ENCODE measurements at places on chromosomes 4 and X.

- DNase-seq = no peak
These were observed 241.1 kb upstream of the TET2 start for GRCh38 chr4:104905546-104905945.

- peak; percentile 35 for DNase-seq
These were observed 7.5 kb downstream of the SEPTIN6 start for GRCh38 chrX:119685225-119686066.

DNA sequence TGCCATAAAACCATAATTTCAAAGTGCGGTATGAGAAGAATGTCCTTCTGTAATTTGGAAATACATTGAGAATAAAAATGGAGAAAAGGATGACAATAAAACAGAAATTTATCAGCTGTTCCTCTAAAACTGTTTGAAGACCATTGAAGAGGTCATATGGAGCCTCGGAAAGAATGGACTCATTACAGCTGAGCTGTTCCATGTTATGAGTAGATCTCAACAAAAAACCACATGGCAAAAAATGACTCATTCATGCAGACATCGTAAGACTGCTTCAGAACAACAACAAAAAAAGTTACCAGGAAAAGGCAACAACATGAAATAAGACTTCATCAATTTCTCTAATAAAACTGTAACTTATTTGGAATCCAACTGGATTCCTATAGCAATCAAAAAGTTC, 39.7 kb downstream of the AKAP4 start:
- DNase-seq = no peak

GRCh38 chr4:133320576-133321170, 171.6 kb downstream of the PCDH10 start:
- DNase-seq = no peak

DNA sequence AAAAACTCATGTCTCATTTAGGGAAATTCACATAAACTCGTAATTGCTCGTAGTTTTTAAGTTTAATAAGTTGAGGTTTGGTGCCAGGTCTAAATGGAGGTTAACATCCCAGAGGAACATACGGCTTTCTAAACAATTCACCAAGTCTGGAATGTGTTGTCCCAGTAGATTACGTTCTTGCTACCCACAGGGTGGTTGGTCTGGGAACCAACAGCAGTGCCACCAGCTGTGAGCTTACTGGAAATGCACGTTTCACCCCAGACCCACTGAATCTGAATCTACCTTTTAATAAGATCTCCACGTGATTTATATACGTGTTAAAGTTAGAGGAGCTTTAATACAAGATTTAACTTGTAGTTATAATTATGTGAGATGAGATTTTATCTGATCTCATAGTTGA, 134.3 kb downstream of the BMPR1B start:
- DNase-seq = no peak

- DNase-seq = no peak
These were observed 480.0 kb downstream of the NLGN4X start for GRCh38 chrX:5748586-5749150.

GRCh38 chrX:153903991-153904957, at the start of gene AVPR2:
Gene AVPR2 (plus strand): TSS chrX:153904673. CDS start chrX:153905146, 473 bp downstream.
- DNase-seq = no peak

DNA sequence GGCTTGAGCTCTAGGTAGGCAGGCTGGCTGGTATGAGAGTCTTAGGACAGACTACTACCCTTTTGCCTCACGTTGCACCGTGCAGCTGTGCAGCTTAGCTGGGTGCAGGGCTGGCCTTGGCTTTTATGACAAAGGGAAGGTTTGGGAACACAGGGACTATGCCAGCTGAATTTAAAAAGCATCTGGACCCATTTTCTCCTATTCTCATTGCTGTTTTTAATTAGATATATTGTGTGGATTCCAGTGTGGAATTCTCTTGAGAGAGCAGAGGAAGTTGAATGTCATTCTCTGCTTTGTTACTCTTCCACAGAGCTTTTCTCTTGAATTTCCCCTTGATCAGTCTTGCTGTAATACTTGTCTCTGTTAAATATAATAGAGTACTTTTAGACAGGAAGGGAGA, 192.7 kb downstream of the ZNF330 start:
- DNase-seq = no peak

- no peak for DNase-seq
These were observed 15.0 kb downstream of the APELA start for GRCh38 chr4:164892018-164892417.

DNA sequence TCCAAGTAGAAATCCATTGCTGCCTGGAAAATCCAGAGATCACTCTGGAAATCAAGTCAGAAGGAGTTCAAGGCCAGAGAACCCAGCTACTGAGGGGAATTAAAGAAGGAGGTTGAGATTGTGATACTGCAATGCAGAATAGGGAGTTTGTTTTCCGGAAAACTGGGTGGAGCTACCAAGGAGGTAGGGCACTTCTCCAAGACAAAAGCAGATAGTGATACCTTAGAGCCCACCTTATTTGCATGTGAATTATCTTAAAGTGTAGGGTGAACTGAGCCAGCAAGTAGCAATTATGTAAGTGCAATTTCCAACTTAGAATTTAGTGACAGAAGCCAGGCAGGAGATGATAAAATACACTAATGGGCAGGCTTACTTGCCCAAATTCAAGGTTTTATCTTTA, 178.9 kb downstream of the MID1 start:
- DNase-seq = no peak

DNA sequence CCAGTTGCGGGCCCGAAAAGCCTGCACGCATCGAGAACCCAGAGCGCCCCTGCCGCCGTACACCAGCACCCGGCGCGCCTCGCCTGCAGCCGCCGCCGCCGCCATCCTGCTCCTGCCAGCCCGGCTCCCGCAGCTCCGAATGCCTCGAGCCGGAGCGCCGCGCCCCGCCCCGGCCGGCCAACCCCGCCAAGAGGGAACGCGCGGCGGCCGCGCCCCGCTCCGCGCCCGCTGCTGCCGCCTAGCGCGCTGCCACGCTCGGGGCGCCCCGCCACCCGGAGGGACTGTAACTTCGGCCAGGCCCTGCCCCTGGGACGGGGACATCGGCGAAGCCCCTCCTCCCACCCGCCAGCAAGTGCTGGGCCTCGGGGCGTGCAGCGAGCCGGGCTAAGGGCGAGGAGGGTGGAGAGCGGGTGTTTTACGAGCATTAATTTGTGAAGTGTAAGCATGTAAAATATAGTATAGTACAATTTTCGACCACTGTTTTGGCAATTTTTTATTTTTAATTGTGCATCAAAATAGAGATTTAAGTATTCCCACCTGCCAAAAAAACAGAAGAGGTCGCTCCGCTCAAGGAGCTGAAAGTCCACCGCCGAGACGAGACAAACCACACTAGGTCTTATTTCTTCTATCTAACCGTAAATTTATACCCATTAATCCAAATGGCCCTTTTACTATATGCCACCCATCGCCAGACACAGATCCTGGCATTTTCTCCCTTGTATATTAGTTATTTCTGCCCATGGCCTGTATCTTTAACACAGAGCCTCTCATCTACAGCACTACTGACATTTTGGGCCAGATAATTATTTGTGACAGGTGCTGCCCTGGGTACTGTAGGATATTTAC, at the start of gene QDPR:
TSS of gene QDPR (minus strand) at position 141 of the 846 bp plus-strand sequence. CDS start at position 105, 36 bp downstream.
- DNase-seq = peak; percentile 74

DNA sequence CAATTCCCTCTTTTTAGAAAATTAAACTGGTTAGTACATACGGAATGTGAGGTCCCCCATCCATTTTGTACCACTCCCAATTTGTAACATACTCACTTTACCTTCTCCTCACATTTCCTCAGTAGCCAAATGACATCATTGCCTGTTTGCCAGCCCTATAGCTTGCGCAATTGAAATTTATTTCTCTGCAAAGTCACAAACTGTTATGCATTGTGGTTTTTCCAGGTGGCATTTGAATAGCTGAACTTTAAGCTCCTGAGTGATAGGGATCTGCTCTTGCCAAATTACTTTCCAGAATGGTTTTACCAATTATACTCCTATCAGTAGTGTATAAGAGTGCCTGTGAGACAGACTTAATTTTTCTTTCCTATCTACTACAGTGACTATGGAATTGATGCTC, 7.7 kb downstream of the COL4A5 start:
- DNase-seq = no peak

- no peak for DNase-seq
These were observed 12.8 kb downstream of the TBC1D9 start for GRCh38 chr4:140743194-140743931.

GRCh38 chrX:127037159-127037558, 217.6 kb downstream of the PRR32 start:
- DNase-seq = no peak

GRCh38 chr4:89196745-89197144, 85.4 kb downstream of the TIGD2 start:
- peak; percentile 50 for DNase-seq

DNA sequence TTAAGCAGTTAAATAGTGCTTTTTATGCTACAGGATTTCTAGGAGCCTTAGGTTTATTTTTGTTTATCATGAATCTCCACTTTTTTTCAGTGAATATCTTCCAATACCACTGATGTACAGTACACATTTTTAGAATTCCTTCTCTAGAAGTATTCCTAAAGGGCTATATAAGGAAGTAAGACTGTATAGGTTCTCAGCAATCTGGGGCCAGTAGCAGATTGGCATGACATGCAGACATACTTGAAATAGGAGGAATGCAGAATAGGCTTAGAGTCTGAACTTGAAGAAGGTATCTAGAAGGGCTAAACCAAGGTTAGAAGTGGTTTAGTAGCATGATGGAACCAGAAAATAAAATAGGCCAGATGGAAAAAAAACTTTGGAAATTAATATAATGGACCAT, 29.8 kb downstream of the HEPH start:
- DNase-seq = no peak

DNA sequence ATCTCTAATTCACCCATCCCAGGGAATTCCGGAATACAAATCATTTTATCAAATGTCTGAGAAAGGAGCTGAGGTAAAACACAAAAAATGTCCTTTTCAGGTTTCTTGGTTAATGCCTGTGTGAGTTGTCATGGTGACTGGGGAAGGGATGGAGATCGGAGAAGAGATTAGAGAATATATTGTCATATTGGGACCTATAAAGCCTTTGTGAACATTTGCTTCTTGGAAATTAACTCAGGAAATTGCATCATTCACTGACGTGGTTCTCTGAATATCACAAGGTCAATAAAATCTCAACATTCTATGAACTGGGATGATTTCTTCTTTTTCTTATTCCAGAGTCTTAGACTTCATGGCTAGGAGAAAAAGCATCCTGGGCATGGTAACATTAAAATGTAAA, 174.8 kb upstream of the GLRA2 start:
- no peak for DNase-seq

- DNase-seq = no peak
These were observed 68.1 kb upstream of the BLTP1 start for GRCh38 chr4:122083989-122084388.

GRCh38 chr4:78057135-78057599, at the start of gene FRAS1:
Gene FRAS1 (plus strand): TSS chr4:78057323. CDS start chr4:78058010, 687 bp downstream.
- DNase-seq = peak; percentile 40

GRCh38 chrX:20727447-20727846, 460.7 kb upstream of the RPS6KA3 start:
- no peak for DNase-seq

GRCh38 chrX:9189286-9189685, 155.4 kb upstream of the FAM9B start:
- no peak for DNase-seq

- DNase-seq = peak; percentile 70
These were observed 64.6 kb downstream of the ANAPC4 start for GRCh38 chr4:25441519-25442117.

DNA sequence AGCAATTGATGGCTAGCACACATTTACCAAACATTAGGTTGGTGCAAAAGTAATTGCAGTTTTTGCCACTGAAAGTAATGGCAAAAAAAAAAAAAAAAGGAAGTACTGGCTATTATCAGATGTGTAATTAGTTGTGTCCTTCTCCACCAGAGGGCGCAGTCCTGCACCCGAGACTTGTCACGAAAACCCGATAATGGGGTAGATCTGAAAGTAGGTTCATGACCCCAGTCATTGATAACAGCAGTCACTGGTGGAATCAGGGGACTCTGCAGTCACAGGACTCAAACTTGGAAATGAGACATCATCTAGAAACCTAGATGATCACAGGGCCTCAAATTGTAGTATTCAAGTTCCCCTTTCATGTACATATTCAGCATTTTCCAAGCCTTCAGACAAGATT, 13.1 kb upstream of the ACOT9 start:
- peak; percentile 63 for DNase-seq

DNA sequence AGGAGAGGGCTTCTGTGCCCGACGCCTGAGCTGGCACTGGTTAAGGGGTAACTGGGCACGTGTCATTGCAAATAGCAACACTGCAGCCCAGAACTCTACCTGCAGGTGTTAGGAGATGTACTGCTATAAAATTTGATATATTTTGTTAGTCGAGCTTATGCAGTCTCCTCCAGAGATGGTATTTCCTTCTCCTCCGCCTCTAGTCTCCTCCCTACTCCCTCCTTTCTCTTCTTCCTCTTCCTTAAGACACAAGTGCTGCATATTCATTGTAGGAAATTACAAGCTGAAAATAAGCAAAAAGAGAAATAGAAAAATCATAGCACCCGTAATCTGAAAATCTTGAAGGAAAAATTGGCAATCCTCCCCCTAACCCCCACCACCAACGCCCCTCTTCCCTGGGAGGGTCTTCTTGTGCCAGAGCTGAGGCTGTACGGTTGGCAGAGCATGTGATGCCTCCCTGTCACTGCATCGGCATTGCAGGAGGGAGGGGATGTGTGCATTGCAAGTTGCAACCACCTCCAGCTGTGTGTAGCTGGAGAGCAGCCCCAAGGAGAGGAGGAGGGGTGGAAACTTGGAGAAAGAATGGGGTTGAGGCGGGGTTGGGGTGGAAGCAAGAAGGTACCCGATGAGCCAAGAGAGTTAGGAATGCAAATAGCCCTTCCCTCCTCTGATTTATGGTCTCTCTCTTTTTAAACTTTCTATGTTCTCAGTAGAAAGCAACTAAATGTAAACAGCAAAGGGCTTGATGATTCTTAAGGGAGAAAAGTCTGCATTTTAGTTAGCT, 48.3 kb upstream of the MND1 start:
- DNase-seq = no peak

DNA sequence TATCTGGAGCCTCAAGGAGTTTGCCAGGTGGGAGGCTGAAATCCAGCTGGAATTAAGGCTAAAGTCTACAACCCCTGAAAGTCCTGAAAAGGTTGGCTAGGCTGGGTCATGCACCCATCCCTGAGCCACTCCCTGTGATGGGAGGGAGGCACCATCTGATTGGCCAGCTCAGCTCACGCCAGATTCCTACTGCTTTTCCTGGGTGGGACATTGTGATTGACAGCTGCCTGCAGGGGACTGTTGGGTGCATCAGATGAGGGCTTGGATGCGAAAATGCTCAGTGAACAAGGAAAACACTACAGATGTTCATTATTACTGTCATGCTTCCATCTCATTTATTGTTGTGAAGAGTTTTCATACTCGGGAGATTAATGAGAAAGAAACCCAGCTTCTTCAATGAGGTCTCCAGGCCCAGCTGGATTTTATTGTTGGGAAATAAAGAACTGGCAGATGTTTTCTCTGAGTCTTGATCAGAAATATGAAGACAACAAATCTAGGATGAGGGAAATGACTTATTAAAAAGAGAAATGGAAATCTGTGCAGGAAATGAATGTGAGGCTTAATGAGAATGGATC, 185.9 kb downstream of the STK32B start:
- DNase-seq = no peak

DNA sequence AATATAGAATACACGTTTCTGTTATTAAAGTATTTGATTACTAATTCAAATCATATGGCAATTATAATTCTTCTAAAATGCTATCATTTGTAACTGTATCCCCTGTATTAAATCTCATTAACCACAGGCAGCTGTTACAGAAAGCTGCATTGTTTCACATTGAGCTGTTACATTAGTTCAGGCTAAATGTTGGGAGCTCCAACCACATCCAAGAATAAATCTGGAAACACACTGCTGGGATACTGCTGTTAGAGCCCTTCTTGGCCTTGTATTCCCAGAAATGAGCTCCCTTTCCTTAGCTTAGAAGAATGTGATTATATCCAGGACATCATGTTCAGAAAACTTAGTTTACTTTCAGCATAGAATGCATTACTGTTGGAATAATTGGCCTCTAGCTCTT, 48.2 kb downstream of the GUCY1B1 start:
- no peak for DNase-seq

Measured in mucosa of gallbladder (tissue), 1 donor.